ENCODE measurements at places on chromosomes 4 and X. TPM values are rescaled to one million over a fixed set of nuclear protein-coding genes. Genes with fewer than 3 reads are reported as not detected.

The CNKSR2 gene
- total RNA-seq = not detected

The TMSB15A gene
- total RNA-seq = not detected

The SPIN2A gene
- total RNA-seq = 0.64 TPM

The GRIA3 gene
- total RNA-seq = 0.40 TPM

The DGKK gene
- 0.16 TPM for total RNA-seq

The FANCB gene
- 1.9 TPM for total RNA-seq
